ENCODE measurements at places on chromosomes 1 and 21. TPM values are rescaled to one million over a fixed set of nuclear protein-coding genes. Genes with fewer than 3 reads are reported as not detected.

C2CD2 gene
- total RNA-seq: 18.2 TPM

GRCh38 chr1:201708085-201708512 is 120.9 kb upstream of the IPO9 start:
- no peak for DNase-seq

CACNA1E gene
- total RNA-seq: not detected

GRCh38 chr1:31413405-31414001 is 490 bp downstream of the SERINC2 start:
- DNase-seq: peak; percentile 94

DNA sequence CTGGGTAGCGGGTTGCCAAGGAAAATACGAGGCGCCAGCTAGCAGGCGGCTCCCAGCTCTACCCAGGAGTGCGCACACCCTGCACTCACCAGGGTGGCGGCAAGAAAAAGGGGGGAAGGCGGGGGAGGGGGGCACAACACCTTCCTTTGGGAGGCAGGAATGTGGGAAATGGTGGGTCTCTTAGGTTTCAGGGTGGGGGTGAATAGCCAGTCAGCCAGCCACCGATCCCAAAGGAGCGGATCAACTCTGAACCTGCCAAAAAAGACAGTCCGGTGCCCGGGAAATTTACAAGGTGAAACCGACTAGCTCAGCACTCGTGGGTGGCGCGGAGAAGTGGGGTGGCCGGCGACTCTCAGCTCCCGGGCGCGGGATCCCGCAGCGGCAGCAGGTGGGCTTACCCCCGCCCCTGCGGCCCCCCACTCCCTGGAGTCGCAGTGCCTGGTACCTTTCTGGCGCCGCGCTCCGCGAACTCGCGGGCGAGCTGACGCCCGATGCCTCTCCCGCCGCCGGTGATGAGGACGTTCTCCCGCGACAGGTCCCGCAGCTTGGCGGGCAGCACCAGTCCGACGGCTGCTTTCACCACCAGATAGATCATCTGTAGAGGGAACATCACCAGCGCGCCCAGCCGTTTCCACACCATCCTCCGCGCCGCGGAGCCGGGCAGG is 1.2 kb downstream of the DHRS3 start:
- no peak for DNase-seq

Measured in chondrocyte (in vitro differentiated cells).